ENCODE measurements at places on chromosomes 1 and 21. TPM values are rescaled to one million over a fixed set of nuclear protein-coding genes. Genes with fewer than 3 reads are reported as not detected.

CAMK1G gene
- polyA plus RNA-seq, result 0.32 TPM

GPR25 gene
- not detected for polyA plus RNA-seq

DRAXIN gene
- polyA plus RNA-seq, result 7.4 TPM

C1orf141 gene
- polyA plus RNA-seq, result not detected

TMCC2 gene
- 2.6 TPM for polyA plus RNA-seq

RNF11 gene
- 23.7 TPM for polyA plus RNA-seq

FMO5 gene
- 0.54 TPM for polyA plus RNA-seq

Data from GM23338 (cell line).